ENCODE measurements at places on chromosomes 3 and 15.

- DNase-seq, result no peak
Observed at GRCh38 chr15:41161336-41161735, 45.3 kb upstream of the INO80 start.

DNA sequence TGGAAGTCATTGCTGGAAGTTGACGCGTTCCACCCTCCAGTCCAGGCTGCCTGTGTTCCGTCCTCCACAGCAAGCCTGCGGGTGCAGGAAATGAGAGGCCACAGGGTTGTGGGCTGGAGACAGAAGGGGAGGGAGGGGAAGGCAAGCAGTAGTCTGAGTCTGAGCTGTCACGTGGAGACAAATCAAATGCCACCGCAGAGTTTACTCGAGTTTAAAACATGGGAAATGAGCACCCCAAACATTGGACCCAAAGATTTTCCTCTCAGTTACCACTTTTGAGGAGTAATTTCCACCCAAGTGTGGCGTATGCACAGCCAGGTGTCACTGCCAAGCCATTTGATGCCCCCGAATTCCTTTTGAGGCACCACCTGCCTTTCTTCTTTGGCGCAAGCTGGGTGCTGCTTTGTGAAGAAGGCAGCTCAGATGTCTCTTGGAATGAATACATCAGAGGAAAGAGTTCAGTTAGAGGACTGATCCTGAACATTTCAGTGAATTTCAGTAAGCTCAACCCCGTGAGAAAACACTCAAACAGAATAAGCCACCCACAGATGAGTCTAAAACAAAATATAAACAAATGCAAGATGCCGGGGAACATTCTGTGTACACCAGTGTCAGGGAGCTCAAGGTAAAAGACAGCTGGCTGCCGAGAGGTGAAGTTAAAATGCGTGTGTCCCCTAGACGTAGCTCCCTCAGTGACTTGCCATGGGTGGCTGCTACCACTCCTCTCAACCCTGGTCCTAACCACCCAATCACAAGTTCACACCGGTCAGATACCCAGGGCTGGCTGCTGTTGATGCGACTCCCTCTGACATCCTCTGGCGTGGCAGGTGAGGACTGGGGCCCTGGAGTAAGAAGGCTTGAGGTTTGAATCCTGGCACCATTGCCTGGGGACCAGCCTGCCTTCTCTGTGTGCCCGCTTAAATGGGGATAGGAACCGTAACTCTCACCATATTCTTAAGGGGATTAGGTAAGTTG is 203.8 kb downstream of the UACA start:
- DNase-seq, result no peak

DNA sequence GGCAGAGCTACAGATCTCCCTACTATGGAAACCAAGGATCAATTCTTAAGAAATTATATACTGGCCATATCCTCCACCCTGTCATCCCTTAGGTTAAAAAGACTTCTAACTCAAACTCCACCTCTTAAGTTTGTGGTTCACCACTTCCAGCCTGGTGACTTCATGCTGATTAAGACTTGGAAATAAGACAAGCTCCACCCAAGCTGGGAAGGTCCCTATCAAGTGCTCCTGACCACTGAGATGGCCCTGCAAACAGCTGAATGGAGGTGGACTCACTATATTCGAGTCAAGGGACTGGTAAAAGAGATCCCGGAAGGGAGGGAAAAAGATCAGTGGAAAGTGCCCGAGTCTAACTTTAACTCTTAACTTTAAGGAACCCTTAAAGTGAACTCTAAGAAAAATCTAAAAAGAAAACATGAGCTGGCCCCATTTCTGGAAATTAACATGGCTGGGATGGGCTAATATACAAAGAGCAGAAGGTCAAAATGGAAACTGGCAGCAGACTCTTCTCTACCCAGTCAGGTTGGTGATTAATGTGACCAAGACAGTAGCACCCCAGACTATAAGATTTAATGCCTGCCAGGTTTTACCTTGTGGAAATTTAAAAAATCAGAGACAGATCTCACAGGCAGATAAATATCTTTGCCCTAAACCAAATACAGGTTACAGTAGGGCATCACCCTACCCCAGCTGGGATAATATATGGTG is 43.9 kb downstream of the PPCDC start:
- no peak for DNase-seq

GRCh38 chr3:74897006-74897405 is 282.5 kb upstream of the CNTN3 start:
- no peak for DNase-seq

GRCh38 chr3:99506-99905 is 97.1 kb upstream of the CHL1 start:
- no peak for DNase-seq

DNA sequence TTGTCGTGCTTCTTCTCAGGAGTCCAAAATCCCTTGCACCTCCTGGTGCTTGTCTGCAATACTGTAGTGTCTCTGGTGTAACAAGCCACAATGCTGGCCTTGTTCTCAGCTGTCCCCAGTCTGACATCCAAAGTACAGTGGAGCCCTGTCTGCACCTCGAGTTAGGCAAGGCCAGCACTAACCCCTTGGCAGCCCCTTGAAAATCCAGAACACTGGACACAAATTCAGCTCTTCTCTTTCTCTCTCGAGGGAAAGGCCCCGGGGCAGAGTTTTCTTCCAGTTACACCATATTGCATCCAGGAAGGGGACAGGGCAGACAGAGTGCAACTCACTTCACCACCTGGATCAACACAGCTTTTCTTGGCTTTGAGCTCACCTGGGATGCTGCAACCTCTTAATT is 91.3 kb upstream of the ATP10A start:
- no peak for DNase-seq

DNA sequence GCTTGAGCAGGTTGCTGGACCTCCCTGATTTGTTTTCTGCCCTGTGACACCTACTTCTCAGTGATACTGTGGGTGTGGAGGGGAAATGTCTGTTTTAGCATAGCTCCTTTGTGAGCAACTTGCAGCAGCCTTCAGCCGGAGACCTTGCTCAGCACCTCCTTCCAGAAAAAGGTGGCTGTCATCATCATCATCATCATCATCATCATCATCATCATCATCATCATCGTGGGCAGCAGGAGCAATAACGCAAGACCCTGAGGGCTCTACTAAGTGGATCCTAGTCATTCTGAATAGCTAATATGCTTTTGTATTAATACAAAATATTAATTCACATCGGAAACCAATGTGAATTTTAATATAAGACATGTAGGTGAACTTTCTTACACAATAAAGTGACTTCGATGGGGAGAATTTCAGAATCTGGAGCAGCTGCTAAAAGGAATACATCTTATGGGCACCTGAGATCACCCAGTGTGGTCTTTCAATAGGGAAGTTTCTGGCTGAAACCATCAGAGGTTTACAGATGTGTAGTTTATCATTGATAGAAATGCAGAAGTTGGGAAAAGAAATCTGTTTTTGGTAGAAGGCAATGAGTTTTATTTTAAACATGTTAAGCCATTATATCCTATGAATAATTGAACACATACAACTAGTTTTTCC is 8.6 kb downstream of the GABRR3 start:
- no peak for DNase-seq

DNA sequence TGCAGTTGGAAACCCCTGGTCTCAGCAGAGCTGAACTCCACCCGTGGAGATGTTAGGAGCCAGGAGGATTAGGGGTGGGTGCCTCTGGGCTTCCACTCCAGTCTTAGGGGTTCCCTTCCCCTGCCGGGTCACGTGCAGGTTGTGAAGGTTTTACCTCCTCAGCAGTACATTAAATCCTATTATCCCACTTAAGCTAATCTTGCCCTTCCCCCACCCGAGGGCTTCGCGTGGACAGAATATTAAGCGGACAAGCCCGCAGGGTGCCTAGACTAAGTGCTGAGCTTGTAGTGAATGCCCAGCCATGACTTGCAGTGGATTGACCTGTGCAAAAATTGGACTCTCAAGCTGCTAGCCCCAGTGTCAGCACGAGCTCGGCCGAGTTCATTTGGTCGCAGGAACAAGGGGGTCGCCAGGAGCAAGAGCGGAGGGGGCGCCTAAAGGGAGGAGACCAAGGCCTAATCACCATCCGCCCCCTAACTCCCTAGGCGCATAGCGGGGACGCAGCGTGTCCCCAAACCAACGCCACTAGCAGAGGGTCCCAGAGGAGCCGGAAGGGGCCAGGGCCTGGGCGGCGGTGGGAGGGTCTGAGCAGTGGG is 498 bp upstream of the SEMA4B start:
- DNase-seq, result no peak

Measured in hippocampal formation (tissue), 2 donors.